ENCODE measurements at places on chromosomes 12 and 14.

- DNase-seq: no peak
These were observed 134.7 kb upstream of the DCN start for GRCh38 chr12:91317306-91317705.

DNA sequence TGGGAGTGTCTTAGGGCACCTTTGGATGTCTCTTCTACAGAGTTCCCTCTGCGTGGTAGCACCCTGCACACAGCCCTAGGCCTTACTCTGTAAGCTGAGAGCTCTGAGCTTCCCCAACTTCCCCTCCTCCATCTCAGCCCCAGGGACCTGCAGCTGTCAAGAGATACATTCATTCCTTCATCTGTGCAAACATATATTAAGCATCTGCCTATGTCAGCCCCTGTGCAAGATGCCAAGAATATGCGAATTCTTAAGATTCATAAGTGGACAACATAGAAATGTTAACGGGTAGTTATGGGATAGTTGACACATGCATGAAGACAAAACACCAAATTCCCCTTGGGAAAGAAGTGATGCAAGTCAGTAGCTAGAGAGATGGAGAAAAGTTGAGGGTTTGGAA, 190.8 kb downstream of the SLC41A2 start:
- no peak for DNase-seq

GRCh38 chr12:122096591-122097149, 18.1 kb downstream of the MLXIP start:
- no peak for DNase-seq

GRCh38 chr12:46516933-46517578, 144.5 kb upstream of the SLC38A2 start:
- DNase-seq: peak; percentile 87

DNA sequence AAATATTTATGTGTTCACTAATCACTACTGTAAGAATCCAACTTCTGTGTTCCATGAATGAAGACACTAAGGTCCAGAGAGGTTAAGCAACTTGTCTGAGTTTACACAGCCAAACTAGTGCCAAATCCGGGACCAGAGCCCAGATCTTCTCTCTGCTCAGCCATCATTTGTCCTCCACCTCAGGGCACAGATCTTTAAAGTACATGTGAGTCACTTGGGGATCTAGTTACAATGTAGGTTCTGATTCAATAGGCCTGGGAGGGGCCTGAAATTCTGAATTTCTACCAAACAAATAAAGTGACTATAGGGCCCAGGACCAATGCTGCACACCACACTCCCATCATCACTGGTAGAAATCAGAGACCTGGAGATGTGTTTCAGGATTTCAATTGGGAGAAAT, 162.9 kb downstream of the GXYLT1 start:
- no peak for DNase-seq

GRCh38 chr14:56474419-56475022, 105.1 kb upstream of the TMEM260 start:
- DNase-seq: peak; percentile 45

- no peak for DNase-seq
These were observed 52.3 kb upstream of the GPHB5 start for GRCh38 chr14:63371033-63371432.

GRCh38 chr14:99296517-99296916, 24.5 kb upstream of the BCL11B start:
- no peak for DNase-seq

- no peak for DNase-seq
These were observed 23.3 kb downstream of the TAS2R7 start for GRCh38 chr12:10779103-10779502.

- no peak for DNase-seq
These were observed 143.5 kb upstream of the EGLN3 start for GRCh38 chr14:34094384-34094783.

DNA sequence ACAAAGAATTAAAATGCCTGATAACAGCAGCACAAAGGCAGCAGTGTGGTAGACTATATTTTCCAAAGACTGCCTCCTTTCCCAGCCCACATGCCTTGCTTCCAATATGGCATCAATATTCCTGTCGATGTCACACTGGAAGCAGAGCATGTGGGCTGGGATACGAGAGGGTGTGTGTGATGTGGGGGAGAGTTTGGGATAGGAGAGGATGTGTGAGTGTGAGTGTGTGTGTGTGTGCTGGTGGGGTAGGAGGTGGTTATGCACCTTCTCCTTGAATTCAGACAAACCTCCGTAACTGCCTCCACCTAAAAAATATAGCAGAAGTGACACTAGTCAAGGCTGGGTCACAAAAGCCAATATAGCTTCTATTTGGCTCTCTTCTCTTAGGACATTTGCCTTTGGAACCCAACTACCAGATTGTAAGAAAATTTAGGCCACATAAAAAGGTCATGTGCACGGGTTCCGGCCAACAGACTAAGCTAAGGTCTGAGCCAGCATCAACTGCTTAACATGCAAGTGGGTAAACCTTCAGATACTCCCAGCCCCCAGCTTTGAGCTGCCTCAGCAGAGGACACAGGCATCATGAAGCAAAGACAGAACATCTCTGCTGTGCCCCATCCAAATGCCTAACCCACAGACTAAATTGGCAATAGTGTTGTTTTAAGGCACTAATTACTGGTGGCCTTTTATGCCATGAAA, 29.5 kb downstream of the SPPL3 start:
- DNase-seq: no peak

- peak; percentile 81 for DNase-seq
These were observed 73.6 kb upstream of the ELK3 start for GRCh38 chr12:96120359-96121100.

DNA sequence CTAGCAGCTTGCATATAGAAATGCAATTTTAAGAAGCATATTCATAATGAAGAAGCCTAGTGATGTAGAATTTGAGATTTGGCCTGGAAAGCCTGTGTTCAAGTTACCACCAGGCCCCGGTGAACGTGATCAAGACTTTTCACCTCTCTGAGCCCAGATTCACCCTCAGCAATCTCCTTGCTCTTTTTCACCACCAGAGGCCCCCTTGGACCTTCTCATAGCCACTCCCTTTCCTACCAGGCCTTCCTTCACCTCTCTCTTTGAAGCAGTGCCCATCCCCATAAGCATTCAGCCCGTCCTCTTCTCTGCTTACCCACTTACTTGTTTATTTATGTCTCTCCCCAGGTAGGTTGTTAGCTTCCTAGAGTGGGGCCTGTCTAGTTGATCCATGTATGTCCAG, 1280.9 kb downstream of the AACS start:
- DNase-seq: no peak

DNA sequence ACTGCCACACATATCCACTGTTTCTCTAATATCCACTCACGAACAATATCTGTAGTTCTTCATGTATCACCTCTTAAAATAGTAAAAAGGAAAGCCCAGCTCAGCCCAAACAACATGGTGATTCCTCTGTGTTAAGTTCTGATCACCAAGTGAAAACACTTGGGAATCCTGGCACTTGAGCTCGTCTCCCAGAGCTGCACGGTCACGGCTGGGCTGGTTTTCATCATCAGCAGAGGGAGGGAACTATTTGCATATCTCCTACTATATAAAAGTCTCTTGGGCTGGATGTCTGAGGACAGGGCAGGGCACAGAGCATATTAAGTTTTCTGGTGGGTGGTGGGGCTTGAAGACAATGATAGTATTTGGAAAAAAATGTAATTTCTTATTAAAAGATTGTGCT, 870.6 kb downstream of the TMEM121 start:
- DNase-seq: no peak

DNA sequence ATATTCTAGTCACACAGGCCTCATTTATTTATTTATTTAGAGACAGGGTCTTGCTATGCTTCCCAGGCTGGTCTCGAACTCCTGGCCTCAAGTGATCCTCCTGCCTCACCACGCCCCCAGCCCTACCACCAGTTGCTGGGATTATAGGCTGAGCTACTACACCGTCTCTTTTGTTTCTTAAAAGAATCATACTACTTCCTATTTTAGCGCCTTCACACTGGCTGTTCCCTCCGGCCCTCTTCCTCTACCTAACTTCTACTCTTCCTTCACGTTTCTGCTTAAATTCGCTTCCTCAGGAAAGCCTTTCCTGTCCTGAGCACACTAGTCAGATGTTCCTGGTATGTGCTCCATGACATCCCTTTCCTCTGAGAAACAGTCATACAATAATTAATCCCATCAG, 6.4 kb upstream of the MRPL42 start:
- DNase-seq: no peak

DNA sequence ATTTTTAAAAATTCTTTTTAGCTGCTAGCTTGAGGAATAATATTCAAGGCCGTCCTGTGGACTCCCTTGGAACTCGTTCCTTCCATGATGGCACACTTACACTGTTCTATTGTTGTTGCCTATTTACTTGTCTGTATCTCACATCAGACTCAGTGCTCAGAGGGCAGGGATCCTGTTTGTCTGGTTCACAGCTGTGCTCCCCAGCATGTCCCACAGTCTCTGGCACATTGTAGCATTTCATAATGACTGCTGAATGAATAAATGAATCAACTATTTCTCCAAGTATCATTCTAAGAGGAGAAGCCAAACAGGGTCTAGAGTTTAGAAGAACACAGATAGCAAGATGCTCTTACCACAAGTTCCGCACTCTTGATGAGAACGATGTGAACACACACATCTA, 48.0 kb downstream of the NTN4 start:
- no peak for DNase-seq

DNA sequence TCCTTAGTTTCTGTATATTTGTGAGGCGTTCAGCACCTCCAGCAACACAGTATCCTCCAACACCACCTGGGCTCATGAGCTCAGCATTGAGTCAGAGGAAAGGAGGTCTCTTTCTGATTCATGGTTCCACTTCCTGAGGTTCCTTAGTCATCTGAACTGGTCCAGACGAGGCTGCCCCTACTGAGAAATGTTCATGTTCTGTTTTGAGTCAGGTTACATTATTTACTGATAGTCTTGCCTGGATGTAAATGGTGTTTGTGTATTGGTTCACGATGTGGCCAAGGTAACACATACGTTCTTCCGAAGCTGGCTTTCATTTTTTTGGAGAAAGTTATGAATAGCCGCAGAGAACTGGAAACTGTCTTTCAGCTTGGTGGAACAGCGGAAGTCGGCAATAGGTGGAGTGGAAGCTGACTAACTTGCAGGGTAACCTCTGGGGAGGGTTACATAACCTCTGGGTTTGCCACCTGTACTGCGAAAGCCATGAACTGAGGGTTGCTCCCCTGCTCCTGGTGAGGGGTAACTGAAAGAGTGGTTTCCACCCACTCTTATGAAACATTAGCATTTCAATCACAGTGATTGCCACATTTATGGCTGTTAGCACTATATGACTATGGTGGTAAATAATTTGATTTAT, 42.2 kb upstream of the MANSC4 start:
- no peak for DNase-seq

- DNase-seq: no peak
These were observed 344.2 kb upstream of the E2F7 start for GRCh38 chr12:77409551-77409950.

DNA sequence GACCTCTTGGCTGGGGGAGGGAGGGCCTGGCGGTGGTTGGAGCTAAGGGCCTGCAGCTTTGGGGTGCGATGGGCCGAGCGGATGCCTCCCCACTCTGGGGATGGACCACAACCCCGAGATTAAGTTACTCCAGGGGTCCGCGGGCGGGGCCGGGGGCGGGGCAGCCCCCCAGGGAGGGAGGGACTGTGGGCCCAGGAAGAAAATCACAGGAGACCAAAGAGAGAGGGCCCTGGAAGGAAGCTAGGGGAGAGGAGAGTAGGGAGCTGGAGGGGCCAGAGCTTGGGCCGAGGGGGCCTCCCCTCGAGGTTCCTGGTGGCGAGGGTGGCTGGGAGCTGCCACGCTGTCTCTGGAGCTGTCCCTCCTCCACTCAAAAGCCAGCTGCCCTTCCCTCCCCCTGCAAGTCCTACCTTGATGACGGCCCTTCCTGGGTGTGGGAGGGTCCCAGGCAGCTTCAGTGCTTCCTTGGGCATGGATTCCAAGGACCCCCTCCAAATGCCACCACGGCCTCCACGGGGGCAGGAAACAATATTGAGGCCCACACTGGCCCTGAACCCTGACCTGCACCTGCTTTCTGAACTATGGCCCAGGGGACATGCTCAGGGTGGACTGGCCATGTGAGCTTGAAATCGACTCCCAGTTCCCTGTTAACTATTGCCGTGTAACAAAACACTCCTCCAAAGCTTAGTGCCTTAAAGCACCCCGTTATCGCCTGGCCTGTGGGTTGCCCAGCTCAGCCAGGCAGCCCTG, 610 bp upstream of the NUDT14 start:
- DNase-seq: no peak

DNA sequence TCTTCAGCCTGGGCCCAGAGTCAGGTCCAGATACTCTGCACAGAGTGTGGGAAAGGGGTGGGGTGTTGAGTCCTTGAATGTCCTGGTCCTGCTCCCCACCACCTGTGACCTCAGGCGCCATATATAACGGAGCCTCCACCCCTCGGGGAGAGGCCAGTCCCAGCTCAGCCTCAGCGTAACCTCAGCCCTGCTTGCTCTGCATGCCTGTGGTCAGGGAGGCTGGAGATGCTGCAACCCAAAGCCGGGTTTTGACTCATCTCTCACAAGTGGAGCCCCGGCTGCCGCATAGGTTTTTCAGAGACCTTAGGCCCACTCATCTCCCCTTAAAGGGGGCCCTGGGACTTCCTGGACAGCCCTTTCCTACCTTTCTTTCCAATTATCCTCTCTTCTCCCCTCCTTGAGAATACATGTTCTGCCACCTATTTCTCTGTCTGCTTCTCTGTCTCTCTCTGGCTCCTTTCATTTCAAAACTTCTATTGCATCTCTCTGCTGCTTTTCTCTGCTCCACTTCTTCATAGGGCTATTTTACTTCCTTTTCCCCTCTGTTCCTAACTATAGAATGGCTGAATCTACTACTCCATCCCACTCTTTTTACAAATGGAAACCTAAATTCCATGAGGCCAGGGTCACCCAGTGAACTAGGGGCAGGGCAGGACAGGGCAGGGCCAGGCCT, 1.2 kb downstream of the ITGB7 start:
- peak; percentile 77 for DNase-seq

GRCh38 chr14:69439521-69440270, 41.2 kb downstream of the SLC39A9 start:
- no peak for DNase-seq

- DNase-seq: no peak
These were observed 37.6 kb downstream of the FERMT2 start for GRCh38 chr14:52913271-52913670.

GRCh38 chr14:105944632-105945610, 418.5 kb downstream of the TMEM121 start:
- no peak for DNase-seq
